ENCODE measurements at places on chromosomes 12 and 14.

GRCh38 chr12:124513297-124513867, 54.0 kb downstream of the NCOR2 start:
- DNase-seq = no peak

GRCh38 chr12:109881752-109882151, 1.4 kb upstream of the GLTP start:
- no peak for DNase-seq

DNA sequence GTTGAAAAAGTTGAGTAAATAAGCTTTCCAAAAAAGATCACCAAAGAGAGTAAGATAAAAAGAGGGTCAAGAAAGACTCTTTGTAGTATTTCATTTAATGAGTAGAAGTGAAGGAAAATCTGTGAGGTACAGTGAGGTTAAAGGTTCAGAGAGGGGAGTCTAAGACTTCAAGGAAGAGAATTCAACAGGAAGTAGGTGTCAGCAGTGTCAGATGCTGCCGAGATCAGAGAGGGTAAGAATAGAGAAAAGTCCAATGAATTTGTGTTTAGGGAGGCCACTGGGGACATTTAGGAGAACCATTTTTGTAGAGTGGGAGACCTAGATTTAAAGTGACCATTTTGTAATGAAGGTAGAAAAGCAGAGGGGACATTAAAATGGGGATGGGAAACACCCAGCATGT, 71.6 kb upstream of the KRAS start:
- no peak for DNase-seq

- no peak for DNase-seq
Observed at GRCh38 chr12:11795192-11795912, 145.9 kb downstream of the ETV6 start.

- no peak for DNase-seq
Observed at GRCh38 chr12:132720606-132721345, 10.1 kb downstream of the PGAM5 start.

- no peak for DNase-seq
Observed at GRCh38 chr12:88591343-88591742, 11.1 kb upstream of the KITLG start.

DNA sequence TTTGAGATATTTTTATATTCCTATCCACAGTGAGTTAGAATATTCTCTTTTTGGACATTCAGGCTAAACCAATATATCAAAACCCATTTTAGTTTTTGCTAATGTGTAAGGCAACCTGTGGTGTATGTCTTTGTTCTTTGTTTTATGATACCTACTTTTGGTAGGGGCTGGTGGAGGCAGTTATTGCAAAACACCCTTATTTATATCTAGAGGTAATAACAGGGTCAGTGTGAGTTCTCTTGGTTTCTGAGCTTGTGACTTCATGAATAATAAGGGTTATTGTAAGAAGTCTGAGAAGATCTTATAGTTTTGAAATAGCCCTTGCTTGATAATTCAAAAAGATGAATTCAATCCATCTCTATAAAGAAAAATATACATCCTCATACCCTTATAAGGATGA, 235.1 kb upstream of the LRIG3 start:
- no peak for DNase-seq

DNA sequence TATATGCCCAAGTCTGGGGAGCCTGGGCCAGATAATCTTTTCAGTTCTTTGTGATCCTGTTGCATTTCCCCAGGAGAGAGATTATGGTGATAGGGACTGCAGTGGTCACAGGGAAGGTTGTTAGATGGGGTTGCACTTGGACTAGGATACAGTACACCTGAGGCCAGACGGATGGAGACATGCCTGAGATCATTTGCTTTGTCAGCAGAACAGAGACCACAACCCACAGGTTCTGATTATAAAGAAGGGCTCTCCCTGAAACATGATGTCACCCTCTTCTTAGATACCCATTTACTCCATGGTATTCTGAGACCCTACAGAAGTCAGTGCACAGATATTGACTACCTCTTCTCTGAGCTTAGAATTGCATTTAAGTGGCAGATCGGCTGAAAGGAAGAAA, 200.9 kb upstream of the IGF1 start:
- no peak for DNase-seq

GRCh38 chr12:93829016-93829415, 151.8 kb downstream of the CRADD start:
- DNase-seq = no peak

DNA sequence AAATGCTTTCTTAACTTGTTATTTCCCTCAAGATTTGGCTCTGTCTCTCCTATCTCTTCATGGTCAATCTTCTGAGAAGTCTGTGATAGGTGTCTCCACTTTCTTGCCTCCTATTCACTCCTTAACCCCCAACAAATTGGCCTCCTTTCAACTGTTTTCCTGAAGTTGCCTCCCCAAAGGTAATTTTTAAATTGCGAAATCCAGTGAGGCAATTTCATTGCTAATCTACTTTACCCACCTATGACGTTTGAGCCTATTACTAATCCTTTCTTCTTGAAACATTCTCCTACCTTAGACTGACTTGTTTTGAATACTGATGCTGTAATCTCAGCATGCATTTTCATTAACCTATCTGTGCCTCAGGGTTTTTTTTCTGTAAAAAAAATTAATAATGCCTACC, 6.0 kb upstream of the KCNH5 start:
- DNase-seq = no peak

- DNase-seq = no peak
Observed at GRCh38 chr12:2739832-2740641, 54.7 kb upstream of the FKBP4 start.

GRCh38 chr14:34003691-34004090, 52.8 kb upstream of the EGLN3 start:
- DNase-seq = no peak

DNA sequence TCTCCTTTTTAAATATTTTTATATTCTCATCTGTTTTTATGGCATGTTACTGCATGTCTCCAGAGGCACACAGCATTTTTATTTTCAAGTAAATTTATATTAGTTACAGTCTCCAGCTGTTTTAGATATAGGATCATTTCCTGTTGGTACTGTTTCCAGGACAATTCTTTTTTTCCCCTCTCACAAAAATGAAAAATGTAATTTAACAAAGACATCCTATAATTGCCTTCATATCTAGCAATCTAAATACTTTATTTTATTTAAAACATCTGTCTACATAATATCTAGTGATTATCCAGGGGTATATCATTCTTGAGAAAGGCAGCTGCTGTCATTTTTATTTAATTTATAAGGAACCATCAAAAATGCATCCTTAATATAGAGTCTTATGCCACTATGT, 272.4 kb upstream of the NPAS3 start:
- no peak for DNase-seq

DNA sequence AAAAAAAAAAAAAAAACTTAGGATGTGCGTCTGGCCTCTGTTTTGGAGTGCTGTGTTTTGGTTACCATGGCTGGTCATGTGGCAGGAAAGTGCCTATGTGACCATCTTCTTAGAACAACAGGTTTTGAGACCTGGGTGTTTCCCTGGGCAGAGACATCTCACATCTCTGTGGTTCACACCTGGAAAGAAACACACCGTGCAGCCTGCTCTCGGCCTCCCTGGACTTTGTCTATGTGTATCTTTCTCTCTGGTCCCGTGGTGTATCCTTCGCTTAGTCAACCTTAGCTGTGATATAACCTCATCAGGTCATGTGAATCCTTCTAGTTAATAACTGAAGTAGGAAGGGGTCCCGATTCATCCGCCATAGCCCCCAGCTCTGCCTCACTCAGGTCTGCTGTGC, 22.6 kb downstream of the ACADS start:
- DNase-seq = no peak

- DNase-seq = no peak
Observed at GRCh38 chr14:98103705-98104104, 1168.3 kb downstream of the BCL11B start.

- DNase-seq = no peak
Observed at GRCh38 chr14:44962334-44963043, 499 bp downstream of the TOGARAM1 start.

- DNase-seq = no peak
Observed at GRCh38 chr12:132888852-132889251, 1.4 kb upstream of the CHFR start.

DNA sequence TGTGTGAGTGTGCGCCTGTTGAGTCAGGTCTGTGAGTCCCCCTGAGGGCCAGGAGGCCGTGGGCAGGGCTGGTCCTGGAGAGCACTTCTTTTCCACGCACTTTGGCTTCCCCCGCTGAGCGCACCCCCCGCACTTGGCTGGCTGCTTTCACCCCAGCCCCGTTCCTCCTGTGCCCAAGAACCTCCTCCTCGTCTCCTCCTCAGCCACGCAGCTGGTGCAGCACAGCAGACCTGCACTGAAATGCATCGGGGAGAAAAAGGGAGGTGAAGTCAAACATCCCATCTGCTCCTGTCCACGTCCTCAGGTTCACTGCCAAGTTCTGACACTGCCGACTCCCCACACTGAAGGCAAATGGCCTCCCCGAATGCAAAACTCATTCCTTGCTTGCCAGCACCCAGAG, 362.7 kb upstream of the SFSWAP start:
- no peak for DNase-seq

GRCh38 chr12:126518596-126519200, 1453.5 kb downstream of the AACS start:
- DNase-seq = no peak

- DNase-seq = no peak
Observed at GRCh38 chr12:63098851-63099250, 52.1 kb downstream of the AVPR1A start.

- DNase-seq = no peak
Observed at GRCh38 chr12:24352363-24352762, 402.9 kb upstream of the SOX5 start.

GRCh38 chr14:80078501-80078900, 132.8 kb downstream of the DIO2 start:
- DNase-seq = no peak

DNA sequence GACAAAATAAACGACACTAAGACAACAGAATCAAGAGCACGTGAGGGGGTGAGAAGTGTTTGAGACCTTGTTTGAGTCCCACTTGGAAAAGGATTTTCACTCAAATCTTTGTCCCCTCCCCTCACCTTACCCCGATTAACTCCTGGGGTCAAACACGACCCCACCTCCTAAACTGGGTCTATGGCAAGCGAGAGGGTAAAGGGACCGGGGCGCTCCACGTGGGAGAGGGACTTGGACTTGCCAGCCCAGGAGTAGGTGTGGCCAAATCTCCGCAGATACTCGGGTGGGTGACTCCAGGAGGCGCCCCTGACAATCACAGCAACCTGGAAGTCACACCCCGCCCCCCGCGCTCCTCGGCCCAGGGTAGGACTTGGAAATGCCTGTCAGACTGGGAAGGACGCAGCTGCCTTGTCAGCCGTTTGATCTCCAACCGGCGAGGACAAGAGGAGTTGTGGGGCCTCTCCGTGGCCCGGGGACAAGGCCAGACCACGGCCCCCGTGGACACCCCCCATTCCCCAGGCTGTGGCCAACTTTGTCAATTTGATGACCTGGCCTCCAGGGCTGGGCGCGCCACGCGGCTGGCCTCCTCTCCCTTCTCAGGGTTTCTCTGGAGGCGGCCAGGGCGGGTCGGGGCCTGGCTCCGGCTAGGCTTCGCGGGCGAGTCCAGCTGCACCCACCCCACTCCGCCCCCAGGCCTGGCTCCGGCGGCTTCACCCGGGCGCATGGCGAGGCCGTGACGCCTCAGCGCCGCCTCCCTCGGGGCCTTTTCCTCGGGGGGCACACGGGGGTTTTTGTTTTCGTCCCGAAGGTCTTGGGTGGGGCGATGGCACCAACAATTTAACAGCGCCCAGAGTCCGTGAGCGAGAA, 1.1 kb upstream of the BCL11B start:
- no peak for DNase-seq

- no peak for DNase-seq
Observed at GRCh38 chr12:59600171-59600570, 4.3 kb downstream of the SLC16A7 start.

DNA sequence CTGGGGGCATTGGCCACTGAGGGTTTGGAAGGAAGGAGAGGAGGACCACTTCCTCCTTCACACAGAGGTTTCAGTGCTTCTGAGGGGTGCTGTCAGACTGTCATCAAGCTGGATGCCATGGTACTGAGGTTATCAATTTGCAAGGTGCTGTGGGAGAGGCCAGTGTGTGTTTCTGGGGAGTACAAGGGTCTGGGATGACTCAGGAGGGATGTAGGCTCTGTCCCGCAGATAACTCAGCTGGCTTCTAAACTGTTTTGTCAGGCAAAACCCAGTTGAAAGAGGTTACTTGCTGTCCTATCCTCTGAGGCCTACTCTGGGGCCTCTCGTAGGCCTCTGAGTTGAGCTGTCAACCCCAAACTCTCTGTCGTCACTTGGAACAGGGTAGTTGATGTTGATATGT, 22.8 kb downstream of the ADCK1 start:
- no peak for DNase-seq

DNA sequence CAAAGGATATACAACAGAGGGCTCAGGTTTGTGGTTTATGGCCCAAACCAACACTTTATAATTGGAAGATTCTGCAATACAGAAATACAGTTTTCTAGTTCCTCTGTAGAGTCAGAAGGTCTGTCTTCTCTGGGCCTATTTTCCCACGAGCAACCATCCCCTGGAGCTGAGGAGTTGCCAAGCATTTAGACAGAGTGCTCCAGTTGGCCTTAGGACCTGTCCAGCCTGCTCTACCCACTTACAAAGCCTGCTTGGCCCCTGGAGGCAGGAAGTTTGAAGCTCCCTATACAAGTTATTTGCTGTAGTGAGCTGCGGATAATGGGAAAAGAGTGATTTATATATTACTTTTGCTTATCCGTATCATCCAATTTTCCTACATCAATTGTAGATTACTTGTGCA, 60.8 kb upstream of the HSPB8 start:
- no peak for DNase-seq

- DNase-seq = no peak
Observed at GRCh38 chr12:131616043-131616700, 94.7 kb upstream of the SFSWAP start.

- DNase-seq = no peak
Observed at GRCh38 chr12:84159260-84159659, 753.3 kb downstream of the SLC6A15 start.

GRCh38 chr14:56099081-56099797, 19.0 kb upstream of the PELI2 start:
- no peak for DNase-seq

- DNase-seq = no peak
Observed at GRCh38 chr12:104763168-104763805, 194.8 kb downstream of the SLC41A2 start.

DNA sequence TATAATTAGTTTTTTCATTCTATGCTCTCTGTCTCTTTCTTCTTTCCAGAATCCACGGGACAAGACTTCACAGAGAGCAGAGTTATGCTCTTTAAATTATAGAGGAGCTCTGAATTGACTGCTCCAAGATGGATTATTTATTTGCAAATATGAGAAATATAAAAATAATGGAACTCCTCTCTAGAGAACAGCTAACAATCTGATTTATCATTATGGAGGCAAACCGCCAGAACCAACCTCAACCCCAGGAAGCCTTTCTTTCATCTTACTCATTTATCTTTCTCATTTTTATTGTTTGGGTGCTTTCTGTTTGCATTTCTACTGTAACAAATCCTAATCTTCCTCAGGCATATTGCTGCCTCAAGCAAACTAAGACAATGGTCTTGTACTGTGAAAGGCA, 216.5 kb downstream of the C12orf50 start:
- DNase-seq = no peak

- no peak for DNase-seq
Observed at GRCh38 chr14:83887866-83888265, 1642.1 kb upstream of the FLRT2 start.
